ENCODE measurements at places on chromosomes 6 and 20. TPM values are rescaled to one million over a fixed set of nuclear protein-coding genes. Genes with fewer than 3 reads are reported as not detected.

Gene ZNF322
- total RNA-seq = 6.9 TPM

DNA sequence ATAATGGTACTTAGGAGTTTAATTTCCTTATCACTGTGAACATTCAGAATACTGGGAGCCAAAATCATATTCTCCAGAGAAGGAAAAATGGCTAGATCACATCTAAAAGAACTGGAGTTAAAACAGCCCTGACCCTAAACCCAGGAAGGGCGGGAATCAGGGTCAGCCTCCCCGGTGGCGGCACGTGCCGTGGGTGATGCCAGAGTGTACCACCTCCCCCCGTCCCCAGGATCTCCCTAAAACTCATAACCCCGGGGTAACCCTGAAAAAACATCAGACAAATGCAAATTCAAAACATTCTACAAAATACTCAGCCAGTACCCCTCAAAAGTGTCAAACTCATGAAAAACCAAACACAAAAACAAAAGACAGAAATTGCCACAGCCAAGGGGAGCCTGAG, 148.3 kb downstream of the DLL1 start:
- no peak for DNase-seq

- peak; percentile 28 for DNase-seq
Measured at GRCh38 chr6:170102038-170102437, 188.8 kb downstream of the DLL1 start.

DNA sequence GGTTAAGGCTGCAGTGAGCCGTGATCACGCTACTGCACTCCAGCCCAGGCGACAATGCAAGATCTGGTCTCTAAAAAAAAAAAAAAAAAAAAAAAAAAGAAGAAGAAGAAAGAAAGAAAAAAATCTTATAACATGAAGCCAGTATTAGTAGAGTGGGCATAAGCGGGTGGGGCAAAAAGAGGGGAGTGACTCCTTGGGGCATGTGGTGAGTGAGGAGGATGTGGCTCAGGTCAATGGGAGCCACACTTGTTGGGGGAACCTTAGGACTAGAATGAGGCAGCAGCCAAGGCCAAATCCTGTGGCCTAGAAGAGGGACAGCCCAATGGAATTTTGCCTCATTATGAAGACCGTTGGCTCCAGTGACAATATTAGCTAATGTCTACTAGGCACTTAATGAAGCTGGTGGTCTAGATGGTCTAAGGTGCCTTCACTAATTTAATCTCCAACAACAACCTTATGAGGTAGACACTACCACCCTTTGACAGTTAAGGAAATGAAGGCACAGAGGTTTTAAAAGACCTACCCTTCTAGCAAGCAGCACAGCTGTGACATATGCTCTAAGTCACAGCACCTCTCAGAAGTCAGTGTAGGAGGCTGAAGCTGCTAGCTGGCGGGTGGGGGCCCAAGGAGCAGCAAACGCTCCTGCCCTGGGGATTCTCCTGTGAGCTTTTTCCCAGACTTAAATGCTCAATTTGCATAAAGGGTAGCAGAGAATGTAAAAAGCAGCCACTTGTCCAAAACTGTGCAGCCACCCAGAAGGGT, 23.6 kb upstream of the ARMC12 start:
- no peak for DNase-seq

Gene EEF1A2
- 0.05 TPM for total RNA-seq

Gene PRR18
- 2.8 TPM for total RNA-seq
